Stimulated activated CD8-positive, alpha-beta memory T cell treated with anti-CD3 and anti-CD28 coated beads, Interleukin-2, amount 100 ng/mL, for 1 hour (primary cell): ENCODE measurements at places on chromosomes 1 and 21.

DNA sequence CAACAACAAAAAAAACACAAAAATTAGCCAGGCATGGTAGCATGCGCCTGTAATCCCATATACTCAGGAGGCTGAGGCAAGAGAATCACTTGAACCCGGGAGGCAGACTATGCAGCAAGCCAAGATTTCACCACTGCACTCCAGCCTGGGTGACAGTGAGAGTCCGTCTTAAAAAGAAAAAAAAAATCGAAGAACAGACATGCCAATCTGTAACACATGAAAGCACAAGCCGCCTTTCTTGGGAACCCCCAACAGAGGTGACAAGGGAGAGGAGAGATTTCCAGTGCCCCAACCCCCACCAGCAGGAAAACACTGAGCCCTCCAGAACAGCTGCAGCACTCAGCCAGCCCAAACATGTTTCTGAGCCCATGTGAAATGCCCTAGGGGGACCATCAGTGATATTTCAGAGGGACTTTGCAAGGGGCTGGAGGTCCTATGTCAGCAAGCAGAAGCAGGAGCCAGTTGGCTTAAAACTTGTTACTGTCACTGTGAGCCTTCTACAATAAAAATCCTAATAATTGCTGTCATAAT is 14.2 kb upstream of the EFNA1 start:
- no peak for DNase-seq

- DNase-seq = no peak
These were observed 29.5 kb downstream of the TFF3 start for GRCh38 chr21:42285569-42286245.

DNA sequence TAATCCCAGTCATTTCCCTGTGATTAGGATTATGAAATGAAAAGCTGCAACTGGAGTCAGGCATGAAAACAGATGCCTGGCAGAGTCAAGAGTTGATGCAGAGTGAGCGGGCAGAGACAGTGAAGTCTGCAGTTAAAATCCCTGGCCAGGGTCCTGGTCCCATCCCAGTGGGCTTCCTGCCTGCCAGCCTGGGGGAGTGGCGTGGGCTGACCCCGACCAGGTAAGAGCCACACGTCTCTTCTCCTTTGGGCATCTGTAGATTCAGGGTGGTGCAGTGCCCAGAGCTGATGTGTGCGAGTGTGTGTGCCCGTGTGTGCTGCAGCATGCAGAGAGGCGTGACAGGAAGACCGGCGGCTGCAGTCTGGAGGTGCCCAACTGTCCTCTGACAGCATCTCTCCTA is 6.2 kb upstream of the KIAA1614 start:
- no peak for DNase-seq

DNA sequence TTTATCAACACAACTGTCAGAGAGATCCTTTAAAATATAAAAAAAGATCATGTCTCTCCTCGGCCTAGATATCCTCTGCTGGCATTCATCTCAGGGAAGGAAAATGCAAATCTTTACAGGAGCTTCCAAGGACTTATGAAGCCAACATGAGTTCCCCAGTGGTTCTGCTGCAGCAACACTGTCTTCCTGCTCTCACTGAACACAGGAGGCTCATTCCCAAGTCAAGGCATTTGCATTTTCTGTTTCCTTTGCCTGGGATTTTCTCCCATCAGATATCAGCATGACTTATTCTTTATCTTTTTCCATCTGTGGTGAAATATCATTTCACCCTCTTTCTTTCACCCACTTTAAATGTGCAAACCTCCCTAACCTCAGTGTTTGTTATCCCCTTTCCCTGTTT is 513.8 kb upstream of the ZP4 start:
- DNase-seq = no peak

DNA sequence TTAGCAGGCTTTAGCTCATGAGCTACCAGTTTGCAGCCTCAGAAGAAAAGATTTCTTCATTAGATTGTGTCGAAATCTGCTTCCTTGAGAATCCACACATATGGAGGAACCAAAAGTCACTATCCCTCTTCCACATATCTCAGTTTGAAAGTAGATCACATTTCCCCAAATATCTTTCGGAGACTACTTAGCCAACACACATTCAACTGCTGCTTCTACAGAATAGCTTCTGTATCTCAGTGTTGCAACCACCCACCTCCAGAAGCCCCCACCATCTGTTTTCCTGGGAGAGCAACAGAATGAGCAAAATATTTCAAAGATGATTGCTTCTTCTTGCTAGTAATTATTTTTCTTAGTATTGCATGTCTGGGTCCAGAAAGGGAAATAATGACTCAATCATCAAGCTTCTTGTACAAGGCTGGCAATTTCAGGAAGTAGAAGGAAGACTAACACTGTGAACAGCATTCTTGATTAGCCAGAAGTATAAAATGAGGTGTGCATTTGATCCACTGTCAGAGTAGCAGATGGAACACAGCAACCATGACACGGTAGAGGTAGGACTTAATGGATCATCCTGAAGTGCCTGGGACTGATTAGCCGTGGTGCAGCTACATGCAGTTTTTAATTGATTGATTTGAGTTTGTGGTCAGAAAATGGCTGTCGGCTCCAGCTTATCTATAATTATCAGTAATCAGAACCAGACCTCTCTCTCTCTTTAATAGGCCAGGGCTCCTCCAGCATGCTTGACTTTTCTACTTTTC is 24.9 kb downstream of the ZC3H11B start:
- no peak for DNase-seq

GRCh38 chr1:171954361-171954760 is 113.1 kb downstream of the DNM3 start:
- DNase-seq = no peak

GRCh38 chr1:30965924-30966599 is 57.5 kb upstream of the SDC3 start:
- DNase-seq = no peak

DNA sequence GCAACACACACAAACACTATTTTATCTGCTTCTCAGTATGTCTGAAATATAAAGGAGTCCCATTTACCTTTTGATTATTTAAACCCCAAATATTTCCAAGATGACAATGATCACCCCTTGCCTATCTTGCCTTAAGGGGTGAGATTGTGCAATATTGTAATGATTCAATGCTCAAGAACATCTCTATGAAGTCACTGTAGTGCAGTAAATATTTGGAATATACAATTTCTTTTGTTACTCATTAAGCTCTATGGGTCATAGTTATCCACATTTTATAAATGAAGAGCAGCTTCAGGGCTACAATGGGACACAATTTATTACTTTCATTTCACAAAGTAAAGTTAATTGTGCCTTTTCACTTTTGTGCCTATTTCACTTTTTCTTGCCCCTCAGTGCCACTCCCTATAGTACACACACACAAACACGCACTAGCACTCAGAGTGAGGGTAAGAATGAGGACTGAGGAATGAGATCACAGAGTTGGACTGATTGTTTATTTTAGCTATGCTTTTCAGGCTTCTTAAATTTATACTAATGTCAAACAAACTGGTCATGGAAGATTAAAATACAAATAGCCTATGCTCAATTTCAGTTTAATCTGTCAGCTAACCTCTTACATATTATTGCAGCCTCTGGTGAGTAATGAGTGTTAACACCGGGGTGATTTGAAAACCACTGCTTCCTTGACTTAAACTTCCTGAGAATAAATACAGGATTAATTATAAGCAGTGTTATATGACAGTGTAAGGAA is 521.0 kb upstream of the B3GALT2 start:
- DNase-seq = no peak

DNA sequence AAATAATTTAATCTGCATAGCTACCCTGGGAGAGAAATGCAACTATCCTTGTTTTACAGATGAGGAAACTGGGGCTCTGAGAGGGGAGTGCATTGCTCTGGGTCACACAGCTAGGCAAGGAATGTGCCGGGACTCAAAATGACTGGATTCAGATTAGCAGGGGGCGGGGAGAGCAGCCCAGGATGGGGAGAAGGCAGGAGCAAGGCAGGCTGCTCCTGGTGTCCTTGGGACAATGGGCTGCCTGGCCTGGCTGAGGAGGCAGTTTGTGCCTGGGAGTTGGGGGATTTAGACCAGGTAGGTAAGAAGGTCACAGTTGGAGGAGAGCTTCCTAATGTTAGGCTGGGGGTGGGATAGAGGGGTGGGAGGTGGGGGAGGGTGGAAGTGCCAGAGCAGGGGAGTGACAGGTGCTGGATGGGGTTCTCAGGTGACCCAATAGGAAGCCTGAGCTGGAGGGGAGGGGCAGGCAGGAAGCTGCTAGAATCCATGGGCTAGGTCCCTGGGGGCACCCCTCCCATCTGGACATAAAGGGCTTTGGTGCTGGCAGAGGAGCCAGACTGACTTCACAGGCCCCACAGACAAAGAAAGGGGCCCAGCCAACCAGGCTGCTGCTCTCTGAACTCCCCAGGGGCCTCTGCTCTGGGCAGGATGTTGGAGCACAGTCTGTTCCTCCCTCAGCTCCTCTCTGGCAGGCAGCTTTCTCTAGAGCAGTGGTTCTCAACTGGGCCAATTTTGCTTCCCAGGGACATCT is 29.0 kb downstream of the TRIM62 start:
- DNase-seq = no peak

GRCh38 chr21:45873866-45874265 is 107.7 kb upstream of the COL6A1 start:
- DNase-seq = no peak

- no peak for DNase-seq
These were observed 22.3 kb upstream of the PEX19 start for GRCh38 chr1:160307118-160307791.

GRCh38 chr1:46005594-46005993 is 126.8 kb downstream of the PIK3R3 start:
- no peak for DNase-seq

- no peak for DNase-seq
These were observed 4.0 kb downstream of the FTCD start for GRCh38 chr21:46151261-46151988.
